Fibroblast of skin of left quadriceps (primary cell): ENCODE measurements at places on chromosomes 12 and 14.

DNA sequence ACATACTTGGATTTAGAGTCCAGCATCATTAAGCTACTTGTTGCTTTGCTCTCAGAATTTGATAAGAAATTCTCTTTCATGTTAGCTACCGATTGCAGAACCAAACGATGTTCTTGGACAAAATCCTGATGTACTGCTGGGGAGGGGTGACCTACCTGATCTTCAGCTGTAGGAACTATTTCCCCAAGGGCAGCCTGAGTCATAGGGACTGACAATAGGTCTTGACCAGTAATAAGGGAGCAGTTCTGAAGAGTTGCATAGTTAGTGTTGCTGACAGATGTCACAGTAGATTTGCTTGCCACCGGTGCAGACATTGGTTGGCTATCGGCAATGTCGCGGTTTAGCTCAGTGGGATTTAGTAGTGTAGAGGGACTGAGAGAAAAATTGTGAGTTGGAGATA lies 10.6 kb downstream of the SIX4 start:
- no peak for DNase-seq

GRCh38 chr14:66330228-66330627 lies 155.9 kb upstream of the CCDC196 start:
- DNase-seq = no peak

GRCh38 chr12:114668151-114668885 lies 15.7 kb downstream of the TBX3 start:
- peak; percentile 55 for DNase-seq

DNA sequence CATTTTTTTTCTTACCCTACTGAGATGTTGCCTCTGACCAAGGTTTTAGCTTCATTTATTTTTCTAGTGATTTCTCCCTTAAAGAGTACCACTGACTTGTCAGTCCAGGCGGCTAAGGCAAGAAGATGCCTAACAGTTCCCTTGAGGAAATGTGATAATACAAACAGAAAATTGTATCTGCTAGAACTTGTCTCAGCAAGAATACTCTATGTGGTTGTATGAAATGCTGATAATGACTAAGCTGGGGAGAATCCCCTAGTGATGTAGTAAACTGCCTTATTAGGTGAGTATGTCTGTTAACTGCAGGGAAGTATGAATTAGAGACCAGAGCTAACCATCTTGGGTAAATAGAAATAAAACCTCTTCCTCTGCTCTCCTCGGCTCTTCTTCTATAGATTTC lies 6.7 kb downstream of the C12orf54 start:
- DNase-seq = peak; percentile 1

GRCh38 chr14:34930591-34931091 lies 52.2 kb upstream of the SRP54 start:
- DNase-seq = no peak

GRCh38 chr12:112368856-112369255 lies 13.4 kb downstream of the HECTD4 start:
- DNase-seq = no peak

GRCh38 chr12:105967038-105967776 lies 171.5 kb downstream of the NUAK1 start:
- no peak for DNase-seq

- DNase-seq = no peak
Measured at GRCh38 chr12:49645146-49646039, 22.0 kb downstream of the PRPF40B start.

GRCh38 chr12:81992461-81992860 lies 233.3 kb upstream of the PPFIA2 start:
- DNase-seq = no peak

DNA sequence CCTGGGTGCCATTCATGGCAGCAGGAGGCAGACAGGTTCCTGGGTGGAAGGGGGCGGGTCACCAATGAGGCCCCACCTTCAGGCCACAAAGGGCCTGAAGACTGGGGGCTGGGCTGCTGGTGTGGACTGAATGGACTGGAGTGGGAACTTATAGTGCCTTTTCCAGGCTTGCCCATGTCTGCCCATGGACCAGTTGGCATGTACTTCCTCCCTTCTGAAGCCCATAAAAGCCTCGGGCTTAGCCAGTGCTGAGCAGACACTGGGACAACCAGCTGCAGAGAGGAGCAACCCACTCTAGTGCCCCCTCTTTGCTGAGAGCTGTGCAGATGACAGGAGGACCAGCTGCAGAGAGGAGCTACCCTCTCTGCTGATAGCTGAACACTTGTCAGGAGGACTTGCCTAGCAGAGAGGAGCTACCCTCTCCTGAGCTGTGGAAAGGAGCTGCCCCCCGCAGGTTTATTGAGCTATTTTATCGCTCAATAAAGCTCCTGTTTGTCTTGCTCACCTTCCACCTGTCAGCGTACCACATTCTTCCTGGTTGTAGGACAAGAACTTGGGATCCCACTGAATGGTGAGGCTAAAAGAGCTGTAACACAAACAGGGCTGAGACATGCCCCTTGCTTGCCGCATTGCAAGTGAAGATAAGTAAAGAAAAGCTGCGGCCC lies 34.0 kb downstream of the APAF1 start:
- no peak for DNase-seq

DNA sequence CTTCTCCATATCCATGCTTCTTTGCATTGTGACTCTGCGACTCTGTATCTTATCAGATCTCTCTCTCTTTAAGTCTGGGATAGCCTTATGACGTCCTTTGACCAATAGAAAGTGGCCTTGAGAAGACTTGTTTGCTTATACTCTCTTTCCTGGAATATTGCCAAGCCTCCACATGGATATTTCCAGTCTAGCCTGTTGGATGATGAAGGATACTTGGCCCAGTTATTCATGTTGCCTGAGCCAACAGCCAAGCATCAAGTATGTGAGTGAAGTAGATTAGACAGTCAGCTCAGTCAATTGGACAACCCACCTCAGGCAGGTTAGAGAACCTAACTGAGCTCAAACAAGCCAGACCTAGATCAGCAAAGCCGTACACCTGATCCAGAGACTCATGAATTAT lies 864.2 kb upstream of the MGAT4C start:
- DNase-seq = no peak

DNA sequence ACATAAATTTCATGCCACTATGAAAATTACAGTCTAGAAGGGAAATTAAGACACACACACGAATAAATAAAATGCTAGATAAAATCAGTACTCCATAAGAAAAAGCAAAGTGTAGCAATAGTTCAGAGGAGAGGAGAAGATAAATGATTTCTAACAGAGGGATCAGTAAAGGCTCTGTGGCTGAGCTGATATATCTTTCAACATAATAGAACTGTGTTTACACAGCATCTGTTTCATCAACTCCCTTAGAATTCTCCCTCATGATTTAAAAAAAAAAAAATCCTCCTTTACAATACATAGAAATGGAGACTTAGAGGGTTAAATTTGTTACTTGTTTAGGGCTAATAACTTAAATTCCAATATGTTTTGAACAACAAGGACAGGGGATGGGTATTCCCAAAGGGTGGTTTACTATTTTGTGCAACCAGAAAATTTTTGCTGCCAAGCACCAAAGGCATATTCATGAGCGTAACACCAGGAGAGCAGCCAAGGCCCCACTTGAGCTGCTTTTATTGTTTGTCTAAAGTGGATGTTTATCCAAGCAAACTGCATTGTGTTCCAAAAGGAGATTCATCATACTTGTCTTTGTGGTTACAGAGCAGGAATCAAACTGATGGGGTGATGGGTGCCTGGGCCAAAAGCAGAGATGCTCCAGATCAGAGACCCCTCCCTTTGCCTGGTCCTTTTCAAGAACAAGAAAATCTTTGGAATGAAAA lies 162.7 kb downstream of the BMP4 start:
- no peak for DNase-seq

DNA sequence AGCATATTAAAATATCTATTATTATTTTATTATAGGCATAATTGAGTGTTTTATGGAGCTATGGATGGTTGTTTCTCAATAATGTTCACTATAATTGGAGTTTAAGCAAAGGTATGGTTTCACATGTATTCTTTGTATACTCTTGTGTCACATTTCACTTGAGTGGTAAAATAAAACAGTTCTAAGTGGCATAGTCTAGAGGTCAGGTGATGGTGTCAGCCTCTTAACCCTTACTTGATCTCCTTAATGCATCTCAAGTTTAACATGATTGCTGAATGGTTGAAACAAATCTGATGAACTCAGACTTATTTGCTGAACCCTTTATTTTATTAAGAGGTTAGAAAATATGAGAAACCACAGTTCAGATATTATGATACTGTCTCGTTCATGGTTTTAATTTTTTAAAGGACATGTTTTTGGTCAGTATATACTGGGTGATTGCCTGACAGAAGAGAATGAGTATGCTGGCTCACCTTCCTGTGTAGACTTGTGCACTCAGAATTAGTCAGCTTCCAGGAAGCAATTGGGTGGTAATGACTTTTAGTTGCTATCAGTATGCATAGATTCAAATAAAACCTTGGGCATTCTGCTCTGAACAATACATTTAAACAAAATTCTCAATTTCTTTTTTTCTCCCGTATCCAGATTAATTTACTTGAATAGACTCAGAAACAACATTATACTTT lies 464.6 kb downstream of the PCNX1 start:
- no peak for DNase-seq

GRCh38 chr12:40953076-40953475 lies 235.0 kb upstream of the PDZRN4 start:
- peak; percentile 79 for DNase-seq

GRCh38 chr12:88338486-88338885 lies 196.4 kb downstream of the TMTC3 start:
- no peak for DNase-seq

GRCh38 chr12:94074980-94075629 lies 73.3 kb upstream of the PLXNC1 start:
- DNase-seq = peak; percentile 81

GRCh38 chr12:116882742-116883141 lies 1.5 kb upstream of the HRK start:
- no peak for DNase-seq

DNA sequence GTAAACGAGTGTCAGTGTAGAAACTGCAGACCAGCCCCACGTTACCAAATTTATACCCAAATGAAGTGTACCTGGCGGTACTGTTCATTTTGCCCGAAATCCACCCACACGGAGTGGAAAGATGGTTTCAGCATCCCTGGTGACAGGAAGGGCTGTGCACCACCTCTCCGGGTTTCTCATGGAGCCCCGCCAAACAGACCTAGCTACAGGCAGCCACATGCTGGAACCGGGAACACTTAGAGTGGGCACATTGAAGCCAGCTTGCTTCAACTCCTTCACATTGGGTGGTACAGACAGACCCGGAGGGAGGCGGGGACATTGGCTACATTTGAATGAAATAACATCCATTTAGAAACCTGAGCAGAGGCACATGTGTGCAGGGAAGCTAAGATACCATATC lies 84.4 kb downstream of the PPP2R5C start:
- DNase-seq = no peak

DNA sequence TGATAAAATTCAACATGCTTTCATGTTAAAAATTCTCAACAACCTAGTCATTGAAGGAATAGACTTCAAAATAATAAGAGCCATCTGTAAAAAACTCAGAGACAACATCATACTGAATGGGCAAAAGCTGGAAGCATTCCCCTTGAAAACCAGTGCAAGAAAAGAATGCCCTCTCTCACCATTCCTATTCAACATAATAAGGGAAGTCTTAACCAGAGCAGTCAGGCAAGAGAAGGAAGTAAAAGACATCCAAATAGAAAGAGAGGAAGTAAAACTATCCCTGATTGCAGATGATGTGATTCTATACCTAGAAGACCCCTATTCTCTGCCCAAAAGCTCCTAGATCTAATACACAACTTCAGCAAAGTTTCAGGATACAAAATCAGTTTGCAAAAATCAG lies 52.9 kb downstream of the APOBEC1 start:
- no peak for DNase-seq

- no peak for DNase-seq
Measured at GRCh38 chr12:130667421-130667960, 48.6 kb downstream of the RIMBP2 start.

GRCh38 chr12:75751769-75752471 lies 240.5 kb upstream of the KRR1 start:
- DNase-seq = no peak

DNA sequence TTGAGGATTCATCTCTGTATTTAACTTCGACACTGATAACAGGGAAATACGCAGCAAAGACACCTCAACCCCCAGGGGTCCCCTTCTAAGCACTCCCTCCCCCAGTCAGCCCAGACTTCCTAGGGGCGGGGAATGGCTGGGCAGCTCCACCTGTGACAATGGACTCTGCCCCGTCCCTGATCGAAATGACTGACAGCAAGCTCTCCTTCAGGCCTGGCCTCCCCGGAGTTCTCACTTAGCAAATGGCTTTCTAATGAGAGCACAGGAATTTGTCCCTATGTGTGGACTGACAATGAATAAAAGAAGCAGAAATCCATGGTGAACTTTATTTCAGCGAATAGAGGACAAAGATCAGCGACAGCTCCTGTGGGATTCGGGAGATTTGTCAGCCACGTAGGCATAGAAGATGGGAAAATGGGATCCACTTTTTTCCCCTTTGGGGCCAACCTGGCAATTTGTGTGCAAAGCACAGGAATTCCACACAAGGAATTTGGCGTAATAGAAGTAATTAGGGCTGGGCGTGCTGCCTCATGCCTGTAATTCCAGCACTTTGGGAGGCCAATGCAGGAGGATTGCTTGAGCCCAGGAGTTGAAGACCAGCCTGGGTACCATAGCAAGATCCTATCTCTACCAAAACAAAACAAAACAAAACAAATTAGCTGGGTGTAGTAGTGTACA lies 63.8 kb downstream of the TNFAIP2 start:
- DNase-seq = no peak

DNA sequence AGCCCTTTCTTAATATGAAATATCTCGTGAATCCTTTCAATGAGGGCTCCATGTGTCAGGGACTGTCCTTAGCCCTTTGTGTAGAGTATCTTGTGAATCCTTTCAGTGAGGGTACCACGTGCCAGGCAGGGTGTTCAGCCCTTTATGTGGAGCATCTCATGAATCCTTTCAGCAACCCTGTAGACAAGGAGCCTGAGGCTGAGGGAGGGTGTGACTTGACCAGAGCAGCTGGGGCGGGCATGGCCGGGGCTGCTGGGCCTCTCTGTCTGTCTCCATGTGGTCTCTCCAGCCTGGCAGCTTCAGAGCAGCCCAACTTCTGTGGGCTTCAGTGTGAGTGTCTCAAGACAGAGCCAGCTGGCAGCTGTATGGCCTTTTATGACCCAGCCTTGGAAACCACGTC lies 140.2 kb downstream of the AACS start:
- no peak for DNase-seq

DNA sequence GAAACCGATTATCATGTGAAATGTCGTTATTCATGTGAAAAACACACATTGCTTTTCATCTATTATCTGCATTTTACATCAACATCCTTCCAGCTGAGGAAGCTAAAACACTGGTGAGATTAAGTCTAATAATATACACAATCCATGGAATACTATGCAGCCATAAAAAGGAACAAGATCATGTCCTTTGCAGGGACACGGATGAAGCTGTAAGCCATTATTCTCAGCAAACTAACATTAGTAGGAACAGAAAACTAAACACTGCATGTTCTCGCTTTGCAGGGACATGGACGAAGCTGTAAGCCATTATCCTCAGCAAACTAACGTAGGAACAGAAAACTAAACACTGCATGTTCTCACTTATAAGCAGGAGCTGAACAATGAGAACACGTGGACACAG lies 18.3 kb downstream of the KICS2 start:
- DNase-seq = no peak
